Activated gamma-delta T cell treated with anti-CD3 and anti-CD28 coated beads, Interleukin-2, amount 50 U/mL, for 16 hours (primary cell): ENCODE measurements at places on chromosomes 2 and 18.

DNA sequence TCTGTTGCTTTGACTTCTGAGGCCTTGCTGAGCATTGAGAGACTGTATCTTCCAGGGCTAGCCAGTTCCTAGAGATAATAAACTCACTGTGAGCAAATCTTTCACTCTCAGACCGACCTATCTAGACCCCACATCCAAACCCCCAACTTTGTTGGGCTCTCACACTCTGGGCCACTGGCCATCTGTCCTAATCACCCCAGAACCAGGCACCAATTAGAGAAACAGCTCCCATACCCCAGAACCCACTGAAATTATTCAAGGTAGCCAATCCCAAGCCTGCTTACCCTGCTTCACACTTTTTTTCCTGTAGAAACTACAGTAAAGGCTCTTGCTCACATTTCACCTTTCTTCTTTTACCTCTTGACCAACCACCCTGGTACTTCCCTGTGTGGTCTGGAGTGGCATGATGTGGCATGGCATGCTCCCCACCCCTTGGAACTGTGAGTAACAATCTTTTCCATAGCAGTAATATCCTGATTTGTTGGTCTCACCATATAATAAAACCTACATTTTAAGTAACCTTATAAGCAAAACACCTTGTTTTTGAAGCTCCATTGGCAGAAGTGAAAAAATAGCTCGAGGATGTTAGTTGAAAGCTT, 55.2 kb downstream of the ANKRD12 start:
- no peak for DNase-seq

- DNase-seq, result no peak
Observed at GRCh38 chr18:23036660-23037201, 98.6 kb upstream of the CABLES1 start.

GRCh38 chr2:27690052-27690451, 26.4 kb downstream of the SLC4A1AP start:
- no peak for DNase-seq

GRCh38 chr2:240865391-240865790, 3.2 kb upstream of the AGXT start:
- DNase-seq, result no peak

DNA sequence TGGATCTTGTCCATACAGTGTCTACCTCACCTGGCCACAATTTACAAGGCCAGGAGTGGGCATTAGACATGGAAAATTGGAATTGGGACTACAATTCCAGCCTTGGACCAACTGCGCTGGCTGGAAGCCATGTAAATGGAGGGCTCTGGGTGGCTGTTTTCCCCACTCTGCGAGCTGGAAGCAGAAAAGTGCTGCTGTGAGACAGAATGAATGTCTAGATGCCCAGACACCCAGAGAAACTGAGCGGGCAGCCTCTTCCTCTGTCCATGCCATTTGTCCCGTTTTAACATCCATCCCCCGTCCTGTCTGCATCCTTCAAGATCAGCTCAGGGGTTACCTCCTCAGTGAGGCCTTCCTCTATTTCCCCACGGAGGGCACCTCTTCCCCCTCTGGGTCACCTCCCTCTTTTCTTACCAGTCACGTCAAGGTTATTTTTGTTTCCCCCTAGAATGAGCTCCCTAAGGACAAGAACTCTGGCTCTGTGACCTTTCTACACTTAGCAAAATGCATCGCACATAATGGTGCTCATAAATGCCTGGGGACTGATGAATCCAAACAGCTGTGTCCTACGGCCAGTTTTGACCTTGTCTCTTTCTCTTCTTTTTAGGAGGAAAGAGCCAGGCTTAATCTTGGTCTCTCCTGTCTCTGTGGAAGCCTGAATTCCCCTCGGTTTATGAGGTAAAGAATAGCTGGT, 41.2 kb downstream of the MCFD2 start:
- DNase-seq, result no peak

DNA sequence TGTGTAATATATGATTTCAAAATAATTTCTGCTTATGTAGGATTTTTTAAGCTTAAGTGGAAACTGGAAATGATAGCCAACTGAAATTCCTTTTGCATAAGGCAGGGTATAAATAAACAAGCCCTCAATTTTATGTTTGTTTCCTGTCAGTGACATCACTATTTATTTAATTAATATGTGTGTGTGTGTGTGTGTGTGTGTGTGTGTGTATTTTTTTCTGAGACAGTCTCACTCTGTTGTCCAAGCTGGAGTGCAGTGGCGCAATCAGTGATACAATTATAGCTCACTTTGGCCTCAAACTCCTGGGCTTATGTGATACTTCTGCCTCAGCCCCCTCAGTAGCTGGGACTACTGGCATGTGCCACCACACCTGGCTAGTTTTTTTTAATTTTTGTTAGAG, 29.3 kb upstream of the CYP20A1 start:
- no peak for DNase-seq

GRCh38 chr2:163266772-163267171, 428.2 kb upstream of the KCNH7 start:
- DNase-seq, result no peak

DNA sequence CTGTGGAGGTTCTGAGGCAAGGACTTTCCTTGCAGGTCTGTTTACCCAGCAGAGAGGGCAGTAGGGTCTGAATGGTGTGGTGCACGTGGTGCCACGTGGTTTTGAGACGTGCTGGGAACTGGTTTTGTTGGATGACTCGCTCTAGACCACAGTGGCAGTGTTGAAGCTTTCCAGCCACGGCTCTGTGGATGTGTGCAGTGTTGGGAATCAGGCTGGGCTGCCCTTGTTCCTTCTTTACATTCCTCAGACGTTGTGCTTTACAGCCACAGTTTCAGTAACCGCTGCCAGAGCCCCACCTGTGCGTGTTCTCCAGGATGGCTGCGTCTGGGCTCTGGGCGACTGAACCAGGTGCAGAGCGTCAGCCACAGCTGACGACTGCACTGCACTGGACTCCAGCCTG, 8.2 kb downstream of the CTDP1 start:
- DNase-seq, result no peak

GRCh38 chr2:32264422-32265105, at the start of gene NLRC4:
Gene NLRC4 (minus strand): TSS chr2:32264886. CDS start chr2:32256775, 8,111 bp downstream.
- no peak for DNase-seq

DNA sequence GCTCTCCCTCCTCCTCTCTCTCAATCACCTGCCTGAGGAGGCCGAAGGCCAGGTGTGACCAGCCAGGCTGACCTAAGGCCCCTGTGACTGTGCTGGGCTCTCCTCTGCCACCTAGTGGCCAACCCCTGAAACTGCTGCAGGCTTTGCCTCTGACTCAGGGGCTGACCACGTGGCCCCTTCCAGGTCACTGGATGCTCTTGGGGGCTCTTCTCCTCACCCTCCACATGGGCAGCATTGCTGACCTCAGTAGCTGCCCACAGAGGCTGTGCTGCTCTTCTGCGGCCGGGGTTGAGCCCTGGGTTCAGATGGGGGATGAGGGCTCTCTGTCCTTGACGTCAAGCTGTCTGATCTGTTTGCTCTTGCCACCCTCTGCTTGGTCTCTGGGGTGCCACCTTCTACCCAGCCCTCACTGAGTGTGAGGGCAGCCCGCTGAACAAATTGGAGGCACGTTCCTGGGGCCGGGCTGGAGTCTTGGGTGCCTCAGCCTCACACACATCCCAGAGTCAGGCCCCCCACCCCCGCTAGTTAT, 122.7 kb downstream of the TWIST2 start:
- DNase-seq, result peak; percentile 19

DNA sequence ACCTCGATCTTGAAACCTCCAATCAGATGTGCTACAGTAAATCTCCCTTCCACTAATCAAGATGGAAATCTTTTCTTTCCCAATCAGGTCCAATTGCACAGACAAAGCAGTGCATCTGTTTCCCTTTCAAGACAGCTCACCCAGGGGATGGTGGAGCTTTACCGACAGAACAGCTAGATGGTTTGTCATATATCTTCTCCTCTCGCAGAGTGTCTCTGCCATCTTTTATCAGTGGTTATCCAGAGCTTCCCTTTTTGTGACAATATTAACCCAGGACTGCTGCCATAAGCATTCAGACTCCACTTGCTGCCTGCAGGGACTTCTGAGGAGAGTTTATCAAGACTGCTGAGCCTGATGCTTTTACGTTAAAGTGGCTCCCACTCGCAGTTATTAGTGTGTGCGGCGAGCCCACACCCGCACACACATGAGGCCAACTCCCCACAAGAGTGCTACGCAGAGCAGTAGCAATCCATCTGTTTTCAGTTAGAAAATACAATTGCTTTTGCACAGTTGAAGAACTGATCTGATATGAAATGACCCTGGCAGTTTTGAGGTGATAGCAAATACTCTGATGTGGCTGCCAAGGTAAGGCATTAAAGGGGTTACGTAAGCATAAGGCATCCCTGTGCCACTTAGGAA, 398.9 kb downstream of the NCKAP5 start:
- DNase-seq, result no peak

- no peak for DNase-seq
Observed at GRCh38 chr2:50042771-50043170, 888.5 kb upstream of the FSHR start.

DNA sequence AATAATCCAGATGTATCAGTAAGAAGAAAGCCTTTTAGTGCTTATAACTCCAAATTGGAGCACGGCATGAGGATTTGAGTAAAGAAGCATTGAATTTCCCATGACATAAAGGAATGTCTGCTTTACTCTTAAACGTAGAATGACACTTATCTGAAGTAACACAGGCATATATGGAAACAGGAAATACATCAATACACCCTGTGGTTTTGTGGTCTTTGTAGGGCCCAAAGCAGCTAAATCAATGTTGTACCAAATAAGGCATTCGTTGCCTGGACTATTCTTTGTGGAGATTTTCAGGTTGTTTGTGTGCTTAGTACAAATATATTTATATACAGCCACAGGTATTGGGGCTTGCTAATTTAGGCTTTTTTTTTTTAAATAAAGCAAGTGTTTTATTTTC, 660.5 kb downstream of the LRRTM4 start:
- no peak for DNase-seq

- DNase-seq, result no peak
Observed at GRCh38 chr2:119063177-119063576, 95.4 kb downstream of the C1QL2 start.

DNA sequence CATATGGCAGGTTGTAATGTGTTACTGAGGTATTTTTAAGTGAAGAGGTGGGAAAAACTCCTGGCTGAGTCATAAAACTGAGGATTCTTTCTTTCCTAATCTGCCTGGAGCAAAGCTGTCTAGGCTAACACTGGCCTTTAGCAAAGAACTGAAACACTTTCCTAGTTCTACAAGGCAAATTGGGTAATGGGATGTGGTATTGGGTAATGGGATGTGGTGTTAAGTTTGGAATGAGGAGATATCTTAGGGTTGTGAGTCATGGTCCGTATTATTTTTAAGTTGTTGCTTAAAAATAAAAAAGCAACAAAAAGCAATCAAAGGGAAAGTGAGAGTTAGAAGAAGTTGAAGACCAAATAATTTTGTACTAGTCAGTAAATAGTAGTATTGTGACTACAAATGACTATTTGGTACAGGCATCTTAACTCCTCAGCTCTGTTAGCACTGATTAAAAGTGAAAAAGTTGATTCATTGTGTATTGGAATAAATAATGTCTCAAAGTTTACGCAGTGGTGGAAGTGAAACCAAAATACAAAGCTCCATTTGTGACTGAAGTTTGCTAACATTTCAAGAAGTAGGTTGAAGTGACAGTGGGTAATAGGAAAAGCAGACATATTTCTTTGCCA, 216.8 kb downstream of the CAMKMT start:
- no peak for DNase-seq

DNA sequence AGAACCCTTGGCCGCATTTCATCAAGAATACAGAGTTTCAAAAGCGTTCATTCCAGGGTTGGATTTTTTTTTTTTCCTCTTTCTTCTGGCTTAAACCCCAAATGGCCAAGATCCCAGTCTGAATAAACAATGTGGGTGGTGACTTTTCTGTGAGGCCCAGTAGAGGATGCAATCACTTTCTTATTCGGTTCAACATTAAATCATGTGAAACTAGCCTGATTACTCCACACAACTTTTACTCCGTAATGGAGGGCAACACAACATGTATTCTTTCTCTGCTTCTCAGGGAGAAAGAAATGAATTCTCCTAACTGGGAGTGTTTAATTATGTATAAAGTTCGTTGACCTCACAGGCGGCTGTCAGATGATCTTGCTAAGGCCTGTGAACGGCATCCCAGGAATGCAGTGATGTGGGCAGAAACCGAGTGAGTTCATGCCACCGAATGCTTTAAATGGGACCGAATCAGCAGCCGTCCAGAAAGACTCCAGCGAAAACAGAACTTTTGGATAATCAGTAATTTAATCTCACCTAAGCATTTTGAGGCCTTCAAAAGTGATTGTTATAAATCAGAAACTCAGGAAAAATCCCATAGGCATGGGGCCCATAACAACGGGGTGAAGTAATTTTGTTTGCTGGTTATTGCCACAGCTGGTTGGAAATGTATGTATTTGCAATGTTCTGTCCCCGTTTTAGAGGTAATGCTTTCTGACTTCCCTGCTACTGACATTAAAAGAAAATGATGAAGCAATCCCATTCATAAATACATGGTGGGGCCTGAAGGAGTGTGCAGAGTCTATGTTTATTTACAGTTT, 81.5 kb downstream of the BCL2 start:
- no peak for DNase-seq

- no peak for DNase-seq
Observed at GRCh38 chr18:49142216-49142615, 191.5 kb upstream of the SMAD7 start.

DNA sequence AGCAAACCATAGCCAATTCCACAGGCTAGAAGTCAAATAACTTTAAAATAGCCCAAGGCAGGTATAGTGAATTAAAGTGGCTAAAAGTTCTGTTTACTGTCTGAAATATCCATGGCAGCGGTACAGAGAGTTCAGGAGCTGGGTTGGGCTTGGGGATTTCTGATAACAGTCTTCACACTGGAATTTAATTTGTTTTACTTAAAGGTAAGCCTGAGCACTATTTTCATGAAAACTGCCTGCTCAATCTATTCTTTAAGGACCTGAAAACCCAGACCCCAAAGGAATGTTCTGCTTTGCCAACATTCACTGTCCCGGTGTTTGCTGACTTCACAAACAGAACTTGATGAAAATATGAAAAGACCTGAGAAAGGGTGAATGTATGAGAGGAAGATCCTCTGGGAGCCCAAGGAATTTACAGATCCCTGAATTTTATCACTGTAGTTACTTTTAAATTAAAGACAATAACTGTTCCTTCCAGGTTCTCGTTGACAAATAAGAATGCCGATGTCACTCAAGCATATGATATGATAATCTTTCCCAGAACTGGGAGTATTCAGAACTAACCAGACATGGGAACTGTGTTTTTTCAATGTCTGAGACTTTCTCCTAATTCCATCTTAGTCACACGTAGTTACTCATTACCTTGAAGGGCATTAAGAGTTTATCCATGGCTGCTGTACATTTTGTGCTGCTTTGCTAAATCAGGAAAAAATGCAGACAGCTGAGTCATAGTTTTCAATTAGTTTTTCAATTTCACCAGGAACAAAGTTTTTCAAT, 28.3 kb upstream of the ITGB6 start:
- no peak for DNase-seq

- DNase-seq, result no peak
Observed at GRCh38 chr2:108910541-108911396, 78.3 kb downstream of the EDAR start.

GRCh38 chr2:237833546-237833945, 25.9 kb upstream of the RAMP1 start:
- no peak for DNase-seq
